Activated CD4-positive, CD25-positive, alpha-beta regulatory T cell treated with anti-CD3 and anti-CD28 coated beads, Interleukin-2, amount 50 U/mL, for 16 hours (primary cell): ENCODE measurements at places on chromosomes 13 and 19.

DNA sequence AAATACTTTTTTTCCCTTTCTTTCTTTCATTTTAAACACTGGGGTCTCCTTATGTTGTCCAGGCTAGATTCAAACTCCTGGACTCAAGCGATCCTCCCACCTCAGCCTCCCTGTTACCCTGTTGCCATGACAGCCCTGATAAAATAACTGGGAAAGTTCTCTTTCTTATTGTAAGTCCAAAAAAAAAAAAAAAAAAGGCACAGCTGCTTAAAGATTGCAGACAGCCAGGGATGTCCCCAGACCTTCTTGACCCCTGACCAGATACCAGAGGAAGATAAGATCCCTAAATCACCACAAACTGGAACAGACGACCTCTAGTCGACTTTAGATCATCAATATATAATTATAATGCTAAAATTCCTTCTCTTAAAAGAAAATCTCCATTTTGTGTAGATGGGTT, 1.1 kb upstream of the MVB12A start:
- DNase-seq = no peak

DNA sequence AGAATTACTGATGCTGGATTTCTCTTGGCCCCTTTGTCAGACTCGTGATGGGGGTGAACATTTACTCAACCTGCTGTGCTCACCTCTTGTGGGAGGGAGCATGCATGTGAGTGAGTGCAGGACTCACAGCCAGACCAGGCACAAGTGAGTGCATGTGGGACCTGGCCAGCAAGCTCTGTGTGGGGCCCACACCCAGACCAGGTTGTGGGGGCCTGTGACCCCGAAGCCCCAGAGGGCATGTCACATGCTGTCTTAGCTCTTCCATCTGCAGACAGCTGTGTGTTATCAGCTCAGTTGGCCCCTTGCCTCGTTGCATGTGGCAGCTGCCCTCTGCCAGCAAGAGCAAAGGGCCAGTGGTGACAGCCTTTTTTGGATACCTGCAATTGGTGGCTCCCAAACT, 614.4 kb downstream of the GPC5 start:
- no peak for DNase-seq

- DNase-seq = no peak
Measured at GRCh38 chr19:14478113-14478545, 3.0 kb upstream of the PTGER1 start.

GRCh38 chr13:69391756-69392155, 715.9 kb upstream of the ATXN8OS start:
- no peak for DNase-seq

DNA sequence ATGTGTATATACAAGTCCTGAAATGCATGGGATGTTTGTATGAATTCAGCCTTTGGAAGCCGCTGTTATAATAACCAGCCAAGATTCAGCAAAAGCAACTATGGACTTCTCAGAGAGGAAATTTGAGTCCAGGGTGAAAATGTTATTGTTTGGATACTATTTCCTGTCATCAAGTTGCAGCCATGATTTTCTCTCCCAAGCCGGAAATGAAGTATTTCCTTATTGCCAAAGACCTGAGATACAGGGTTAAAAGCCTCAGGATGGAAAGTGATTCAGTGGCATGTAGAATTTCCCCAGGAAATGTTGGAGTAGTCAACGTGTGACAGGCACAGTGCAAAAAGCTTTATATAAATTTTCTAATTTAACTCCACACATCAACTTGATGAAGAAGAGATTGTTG, 133.9 kb downstream of the IRS2 start:
- no peak for DNase-seq

GRCh38 chr13:78638216-78638615, 20.7 kb downstream of the OBI1 start:
- no peak for DNase-seq

- DNase-seq = peak; percentile 31
Measured at GRCh38 chr19:56507446-56508289, at the start of gene ZNF471. ZNF471 (plus strand) TSS chr19:56507855; CDS start chr19:56511572, 3,717 bp downstream.
